Prostate gland (tissue), 2 donors: ENCODE measurements at places on chromosomes 6 and 20. TPM values are rescaled to one million over a fixed set of nuclear protein-coding genes. Genes with fewer than 3 reads are reported as not detected.

TRIM15 gene
- not detected for total RNA-seq

NSFL1C gene
- total RNA-seq: 43.0 TPM

TNF gene
- total RNA-seq: 0.23 TPM

EPPIN gene
- not detected for total RNA-seq

OPRL1 gene
- 2.9 TPM for total RNA-seq

HLA-DRB1 gene
- 22.1 TPM for total RNA-seq

DNA sequence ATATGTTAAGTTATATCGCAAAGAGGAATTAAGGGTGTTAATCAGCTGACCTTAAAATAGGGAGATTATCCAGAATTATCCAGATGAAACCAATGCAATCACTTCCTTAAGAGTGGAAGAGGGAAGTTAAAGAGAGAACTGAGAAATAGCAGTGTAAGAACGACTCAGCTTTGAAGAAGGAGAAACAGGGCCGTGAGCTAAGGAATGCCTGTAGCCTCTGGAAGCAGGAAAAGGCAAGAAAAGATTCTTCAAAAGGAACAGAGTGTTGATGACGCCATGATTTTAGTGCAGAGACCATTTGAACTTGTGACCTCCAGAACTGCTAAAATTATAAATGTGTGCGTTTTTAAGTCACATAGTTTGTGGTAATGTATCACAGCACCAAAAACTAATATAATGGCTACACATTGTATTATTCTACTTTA lies 32.7 kb downstream of the ILRUN start:
- H3K4me3 ChIP-seq: no peak overlapping the region
- H3K36me3 ChIP-seq: no peaks in the 10 kb centered on the region
- peaks cover 4% of the 10 kb centered on the region for H3K4me1 ChIP-seq
- H3K27ac ChIP-seq: no peak overlapping the region
- no peaks in the 10 kb centered on the region for H3K27me3 ChIP-seq

DNA sequence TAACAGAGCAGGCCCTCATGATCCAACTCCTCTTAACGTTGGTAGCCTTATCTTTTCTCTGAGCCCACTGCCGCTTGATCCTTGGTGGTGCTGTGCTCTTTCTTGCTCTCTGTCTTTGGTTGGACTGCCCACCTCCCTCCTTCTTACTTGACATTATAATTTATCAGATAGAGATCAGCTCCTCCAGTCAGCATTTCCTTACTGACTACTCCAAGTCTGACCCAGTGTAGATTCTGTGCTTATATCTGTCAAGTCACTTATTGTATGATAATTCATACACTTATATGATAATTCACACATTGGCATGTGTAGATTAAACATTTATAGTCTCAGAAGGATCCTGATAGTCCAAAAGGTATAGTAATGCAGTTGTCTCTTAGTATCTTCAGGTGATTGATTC lies 18.1 kb downstream of the PTPRA start:
- H3K27me3 ChIP-seq: no peaks in the 10 kb centered on the region
- no peaks in the 10 kb centered on the region for H3K36me3 ChIP-seq
- H3K27ac ChIP-seq: no peak overlapping the region

DNA sequence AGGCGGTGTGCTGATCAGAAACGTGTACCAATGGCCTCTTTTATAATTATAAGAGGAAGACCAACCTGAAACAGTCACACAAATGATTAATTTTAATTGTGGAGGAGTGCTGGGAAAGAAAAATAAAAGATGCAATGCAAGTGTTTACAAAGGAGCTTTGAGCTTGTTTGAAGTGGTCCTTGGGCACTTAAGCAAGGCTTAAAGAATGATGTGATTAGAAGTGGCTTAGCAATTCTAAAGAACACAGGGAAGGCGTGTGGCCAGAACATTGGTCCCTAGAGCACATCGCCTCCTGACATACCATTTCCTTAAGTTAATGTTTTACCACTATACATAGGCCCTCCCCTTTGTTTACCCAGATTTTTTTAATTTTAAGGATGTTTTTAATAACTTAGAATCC lies 26.1 kb downstream of the PTPN1 start:
- no peak overlapping the region for H3K4me3 ChIP-seq
- no peaks in the 10 kb centered on the region for H3K27me3 ChIP-seq
- peaks cover 13% of the 10 kb centered on the region for H3K4me1 ChIP-seq

- H3K27ac ChIP-seq: no peak overlapping the region
- H3K4me3 ChIP-seq: no peak overlapping the region
- DNase-seq: no peak
- no peaks in the 10 kb centered on the region for H3K4me1 ChIP-seq
- no peaks in the 10 kb centered on the region for H3K36me3 ChIP-seq
These were observed 4.9 kb upstream of the TBX18 start for GRCh38 chr6:84769306-84769705.

DNA sequence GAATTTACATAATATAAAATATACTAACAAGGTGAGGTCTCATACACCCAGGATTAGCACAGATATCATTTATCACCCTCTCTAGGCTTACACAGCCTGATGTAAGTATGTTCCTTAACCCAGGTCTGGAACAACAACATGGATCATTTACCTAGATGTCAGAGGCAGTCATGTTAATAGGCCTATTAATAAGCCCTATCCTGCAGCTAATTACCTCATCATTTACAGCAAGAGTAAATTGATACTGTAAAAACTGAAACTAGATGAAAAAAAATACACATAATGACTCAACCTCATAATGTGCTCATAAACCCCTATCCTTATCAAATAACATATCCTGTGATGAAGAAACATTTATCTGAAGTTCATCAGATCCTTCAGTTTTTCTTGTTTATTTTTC lies 334.3 kb upstream of the MANEA start:
- H3K36me3 ChIP-seq: no peaks in the 10 kb centered on the region
- DNase-seq: no peak
- no peak overlapping the region for H3K4me3 ChIP-seq
- no peak overlapping the region for H3K27ac ChIP-seq
- no peaks in the 10 kb centered on the region for H3K4me1 ChIP-seq

DNA sequence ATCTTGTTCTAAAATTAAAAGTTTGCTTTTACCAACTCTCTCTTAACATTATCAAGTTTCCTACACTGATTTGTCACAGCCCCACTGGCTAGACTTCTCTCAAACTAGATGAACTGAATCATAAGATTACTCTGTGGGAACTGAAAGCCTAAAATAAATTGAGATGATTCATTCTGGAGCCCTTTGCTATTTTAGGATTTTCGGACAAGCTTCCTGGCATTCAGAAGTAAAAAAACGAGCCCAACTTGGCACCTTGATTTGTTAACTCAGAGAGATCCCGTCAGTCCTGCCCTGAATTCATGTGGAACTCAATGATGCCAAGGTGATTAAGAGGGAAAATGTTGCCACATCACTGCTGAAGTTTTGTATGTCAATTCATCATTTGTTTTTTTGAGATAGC lies 122.0 kb upstream of the NRSN1 start:
- H3K27me3 ChIP-seq: no peaks in the 10 kb centered on the region
- H3K27ac ChIP-seq: no peak overlapping the region
- H3K4me3 ChIP-seq: no peak overlapping the region
- no peak for DNase-seq
- H3K4me1 ChIP-seq: no peaks in the 10 kb centered on the region

DNA sequence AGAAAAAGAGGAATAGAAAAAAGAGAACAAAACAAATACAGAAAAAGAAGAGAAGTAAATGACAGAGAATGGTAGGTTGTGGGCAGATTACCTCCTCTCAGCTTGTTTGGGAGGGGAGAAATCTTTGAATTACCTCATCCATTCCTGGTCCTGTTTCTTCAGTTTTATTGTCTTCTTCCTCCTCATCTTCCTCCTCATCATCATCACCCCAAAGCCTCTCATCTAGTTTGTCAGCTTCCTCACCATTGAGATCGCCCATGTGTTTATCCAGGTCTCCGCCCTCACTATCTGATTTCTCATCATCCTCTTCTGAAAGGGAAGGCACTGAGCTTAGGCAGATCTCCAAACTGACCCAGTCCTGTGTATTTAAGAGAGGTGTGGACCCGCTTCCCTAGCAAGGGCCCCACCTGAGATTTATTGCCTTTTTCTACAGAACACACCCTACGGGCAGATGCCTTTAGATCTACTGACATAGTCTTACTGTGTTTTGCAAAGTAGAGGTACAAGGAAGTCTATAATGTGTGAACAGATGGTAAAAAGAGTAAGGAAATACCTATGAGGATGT lies 24.2 kb upstream of the LYRM2 start:
- no peak overlapping the region for H3K27ac ChIP-seq
- no peak overlapping the region for H3K4me3 ChIP-seq
- H3K36me3 ChIP-seq: no peaks in the 10 kb centered on the region
- no peak for DNase-seq
